Daoy (cell line): ENCODE measurements at places on chromosomes 2 and 18.

GRCh38 chr18:61891271-61891670 lies 1.5 kb downstream of the RNF152 start:
- no peak for DNase-seq

- no peak for DNase-seq
Measured at GRCh38 chr2:112774536-112775285, 9.6 kb downstream of the IL1A start.

DNA sequence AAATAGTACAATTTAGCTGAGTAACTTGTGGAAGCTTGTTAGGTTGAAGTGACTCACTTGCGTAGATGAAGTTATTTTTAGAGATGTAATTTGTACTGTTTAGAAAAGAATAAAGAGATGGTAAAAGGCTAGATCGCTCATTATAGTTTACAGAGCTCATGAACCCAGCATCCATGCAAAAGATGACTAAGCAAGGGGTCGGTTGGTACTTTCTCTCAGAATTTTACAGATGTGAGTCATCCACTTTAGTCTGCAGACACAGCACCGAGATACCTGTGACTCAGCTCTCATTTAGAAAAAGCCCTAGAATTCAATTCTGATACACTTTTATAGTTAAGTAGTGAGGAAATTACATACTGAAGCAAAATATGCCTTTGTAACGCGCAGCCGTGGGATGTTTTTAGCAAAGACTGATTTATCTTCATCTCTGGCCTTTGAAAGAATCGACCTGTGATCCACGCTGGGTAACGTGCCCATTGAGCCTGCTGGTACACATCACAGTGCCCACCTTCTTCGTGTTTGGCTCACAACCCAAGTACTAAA lies 116.5 kb upstream of the FOSL2 start:
- peak; percentile 94 for DNase-seq

DNA sequence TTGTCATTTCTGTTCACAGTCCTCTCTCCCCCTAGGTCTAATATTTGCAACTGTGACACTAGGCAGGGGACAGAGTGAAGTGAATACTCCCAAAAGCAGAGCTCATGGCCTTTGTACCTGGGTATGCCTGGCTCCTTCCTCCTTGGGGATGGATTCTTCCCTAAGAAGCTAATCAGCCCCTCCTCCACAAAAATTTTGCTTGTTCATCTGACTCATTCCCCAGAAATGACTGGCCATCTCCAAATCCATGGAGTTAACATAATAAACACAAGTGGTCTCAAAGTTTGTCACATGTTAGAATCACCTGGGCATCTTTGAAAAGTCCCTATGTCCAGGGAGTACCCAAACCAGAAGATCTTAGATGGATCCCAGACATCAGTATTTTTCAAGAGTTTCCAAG lies 65.3 kb downstream of the SUCLG1 start:
- DNase-seq = no peak

DNA sequence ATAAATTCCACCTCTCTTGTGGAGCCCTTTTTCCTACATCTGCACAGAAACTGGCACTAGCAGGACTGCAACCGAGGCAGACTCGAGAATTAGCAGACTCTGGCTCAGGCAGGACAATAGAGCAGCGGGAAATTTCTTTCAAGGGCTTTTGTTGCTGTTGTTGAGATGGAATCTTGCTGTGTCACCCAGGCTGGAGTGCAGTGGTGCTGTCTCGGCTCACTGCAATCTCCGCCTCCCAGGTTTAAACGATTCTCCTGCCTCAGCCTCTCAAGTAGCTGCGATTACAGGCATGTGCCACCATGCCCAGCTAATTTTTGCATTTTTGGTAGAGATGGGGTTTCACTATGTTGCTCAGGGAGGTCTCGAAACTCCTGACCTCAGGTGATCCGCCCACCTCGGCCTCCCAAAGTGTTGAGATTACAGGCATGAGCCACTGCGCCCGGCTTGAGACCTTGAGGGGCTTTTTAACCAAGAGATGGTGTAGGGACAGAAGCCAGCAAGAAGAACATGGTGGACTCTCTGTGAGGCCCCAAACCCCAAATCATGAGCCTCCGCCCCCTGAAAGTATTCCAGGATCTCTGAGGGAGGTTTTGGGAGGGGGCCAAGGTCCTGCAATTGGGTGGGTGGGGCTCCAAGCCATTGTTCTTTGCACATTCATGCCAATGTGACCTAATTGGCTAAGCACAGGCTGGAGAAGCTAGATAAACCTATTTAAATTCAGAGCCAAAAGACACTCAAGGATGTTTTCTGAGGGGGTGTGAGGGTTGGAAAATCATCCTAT lies 68.4 kb upstream of the MSH2 start:
- DNase-seq = no peak

DNA sequence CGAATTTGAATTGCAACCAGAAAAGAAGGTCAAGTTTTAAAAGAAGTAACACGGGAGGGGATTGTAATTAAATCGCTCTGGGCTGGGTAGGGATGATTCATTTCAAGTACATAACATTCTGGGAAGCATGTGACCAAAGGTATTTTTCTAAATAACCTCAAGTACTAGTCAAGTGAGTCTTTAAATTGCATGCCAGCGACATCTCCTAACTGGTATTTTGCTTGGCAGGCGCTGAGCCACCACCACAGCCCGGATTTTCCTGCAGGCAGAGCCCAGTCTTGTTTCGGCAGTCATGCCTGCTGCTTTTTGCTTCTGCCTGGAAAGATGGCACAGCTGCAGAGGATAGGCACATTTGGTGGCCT lies 33.7 kb upstream of the NPAS2 start:
- peak; percentile 91 for DNase-seq

DNA sequence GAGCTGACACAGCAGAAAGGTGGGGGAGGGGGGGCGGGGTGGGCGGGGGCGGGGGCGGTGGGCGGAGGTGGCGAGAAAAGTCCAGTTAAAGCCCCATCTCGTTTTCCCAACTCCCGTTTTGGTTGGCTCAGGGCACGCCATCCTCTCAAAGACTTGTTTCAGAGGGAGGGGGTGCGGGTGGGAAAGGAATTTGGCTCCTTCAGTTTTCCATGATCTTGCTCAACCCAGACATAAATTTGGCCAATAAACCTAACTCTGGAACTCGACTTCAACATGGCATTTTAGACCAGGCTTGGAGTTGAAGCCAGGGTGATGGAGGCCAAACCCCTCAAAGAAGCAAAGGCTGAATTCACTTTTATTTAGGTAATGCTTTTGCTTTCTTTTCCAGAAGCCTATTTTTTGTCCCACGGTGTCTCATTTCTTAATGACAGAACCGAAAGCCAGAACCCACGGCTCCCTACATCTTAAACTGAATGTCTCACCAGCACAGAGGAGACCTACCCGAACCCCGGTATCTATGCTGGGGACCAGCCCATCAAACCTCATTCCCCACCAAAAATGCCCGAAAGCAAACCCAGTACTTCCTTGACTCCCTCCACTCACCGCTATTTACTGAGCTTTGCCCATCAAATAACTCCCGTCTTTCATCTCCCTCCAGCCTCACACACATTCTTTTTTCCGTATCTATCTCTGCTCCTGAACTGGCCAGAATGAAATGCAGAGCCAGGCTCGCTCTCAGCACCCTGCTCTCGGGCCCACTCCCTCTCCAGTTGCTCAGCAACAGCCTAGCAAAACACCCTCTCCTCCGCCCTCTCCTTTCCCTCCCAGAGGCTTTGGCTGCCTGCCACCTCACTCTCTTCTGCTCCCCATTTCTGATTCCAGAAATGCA lies 4.3 kb downstream of the IGFBP5 start:
- peak; percentile 79 for DNase-seq

GRCh38 chr18:41113885-41114482 lies 841.0 kb upstream of the PIK3C3 start:
- no peak for DNase-seq

- no peak for DNase-seq
Measured at GRCh38 chr2:120988700-120989511, 253.2 kb downstream of the GLI2 start.

GRCh38 chr2:38074764-38075506 lies 1.0 kb downstream of the CYP1B1 start:
- no peak for DNase-seq

DNA sequence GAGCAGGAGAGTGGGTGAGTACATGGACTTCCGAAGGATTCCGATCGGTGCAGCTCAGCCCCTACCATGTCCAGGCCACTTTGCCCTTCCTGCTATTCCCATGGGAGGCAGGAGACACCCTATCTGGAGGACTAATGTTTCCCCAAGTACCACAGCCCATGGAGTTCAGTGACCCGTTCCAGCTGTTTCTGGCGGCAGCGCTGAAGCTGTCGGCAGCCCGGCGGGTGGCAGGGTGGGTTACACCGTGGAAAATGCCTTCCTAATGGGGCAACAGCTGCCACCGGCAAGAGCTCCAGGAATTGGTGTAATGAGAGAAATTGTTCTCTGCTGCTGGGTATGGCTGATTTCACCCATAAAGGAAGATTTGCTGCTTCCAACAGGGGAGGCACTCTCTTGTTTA lies 98.3 kb downstream of the MYCN start:
- DNase-seq = no peak

- DNase-seq = no peak
Measured at GRCh38 chr2:13003500-13003899, 286.8 kb downstream of the TRIB2 start.

GRCh38 chr2:146623771-146624170 lies 1221.1 kb upstream of the ACVR2A start:
- no peak for DNase-seq

- DNase-seq = peak; percentile 77
Measured at GRCh38 chr2:206084439-206084869, 1.5 kb downstream of the INO80D start.

DNA sequence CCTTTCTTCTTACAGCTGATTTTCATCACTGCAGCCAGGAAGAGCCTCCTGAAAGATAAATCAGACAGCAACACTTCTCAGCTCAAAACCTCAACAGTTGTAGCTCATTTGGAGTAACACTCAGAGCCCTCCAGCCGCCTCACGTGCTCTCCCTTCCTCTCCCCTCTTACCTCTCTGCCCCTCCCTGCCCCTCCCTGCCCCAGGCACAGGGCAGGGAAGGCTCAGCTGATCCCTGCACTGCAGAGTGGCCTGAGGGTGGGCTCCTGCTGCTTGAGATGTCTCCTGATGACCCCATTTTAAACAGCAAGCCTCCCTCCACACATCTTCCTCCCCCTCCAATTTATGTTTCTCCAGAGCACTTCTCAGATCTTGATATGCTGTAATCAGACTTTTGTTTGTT lies 54.4 kb downstream of the SH3YL1 start:
- no peak for DNase-seq

DNA sequence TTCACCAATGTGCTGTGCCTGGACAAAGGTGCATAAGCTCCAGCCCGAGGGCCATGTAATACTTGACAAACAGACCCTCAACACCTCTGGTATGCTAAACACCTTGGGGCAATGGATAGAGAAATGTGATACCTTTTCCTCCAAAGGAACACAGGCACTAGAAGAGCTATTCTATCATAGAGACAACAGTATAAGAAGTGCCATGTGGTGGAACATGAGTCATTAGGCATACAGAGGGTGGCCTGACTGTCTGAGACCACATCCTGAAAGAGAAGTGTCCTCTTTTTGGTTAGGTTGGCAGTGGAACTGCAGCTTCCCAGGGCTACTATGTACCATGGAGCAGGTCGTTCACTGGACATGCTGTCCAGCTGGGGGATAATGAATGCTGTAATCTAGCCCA lies 153.9 kb downstream of the INSIG2 start:
- DNase-seq = peak; percentile 78

GRCh38 chr2:162766092-162766491 lies 72.5 kb downstream of the KCNH7 start:
- no peak for DNase-seq
